ENCODE measurements at places on chromosomes 5 and 9. TPM values are rescaled to one million over a fixed set of nuclear protein-coding genes. Genes with fewer than 3 reads are reported as not detected.

The ANKDD1B gene
- 0.84 TPM for total RNA-seq

The CEP72 gene
- total RNA-seq: 25.6 TPM

The CDH12 gene
- not detected for total RNA-seq

The SLC6A3 gene
- not detected for total RNA-seq

The TESK1 gene
- 26.6 TPM for total RNA-seq

The PCDHB14 gene
- 0.27 TPM for total RNA-seq

The SOX30 gene
- total RNA-seq: 0.27 TPM

The MTX3 gene
- 34.9 TPM for total RNA-seq

The NCS1 gene
- total RNA-seq: 68.7 TPM

The LOX gene
- 0.12 TPM for total RNA-seq

The ANKH gene
- 65.2 TPM for total RNA-seq

The UBLCP1 gene
- total RNA-seq: 32.9 TPM

The CDH9 gene
- total RNA-seq: not detected

The SMIM33 gene
- not detected for total RNA-seq

GRCh38 chr5:129511291-129511690 is 51.2 kb downstream of the ADAMTS19 start:
- DNase-seq: no peak

DNA sequence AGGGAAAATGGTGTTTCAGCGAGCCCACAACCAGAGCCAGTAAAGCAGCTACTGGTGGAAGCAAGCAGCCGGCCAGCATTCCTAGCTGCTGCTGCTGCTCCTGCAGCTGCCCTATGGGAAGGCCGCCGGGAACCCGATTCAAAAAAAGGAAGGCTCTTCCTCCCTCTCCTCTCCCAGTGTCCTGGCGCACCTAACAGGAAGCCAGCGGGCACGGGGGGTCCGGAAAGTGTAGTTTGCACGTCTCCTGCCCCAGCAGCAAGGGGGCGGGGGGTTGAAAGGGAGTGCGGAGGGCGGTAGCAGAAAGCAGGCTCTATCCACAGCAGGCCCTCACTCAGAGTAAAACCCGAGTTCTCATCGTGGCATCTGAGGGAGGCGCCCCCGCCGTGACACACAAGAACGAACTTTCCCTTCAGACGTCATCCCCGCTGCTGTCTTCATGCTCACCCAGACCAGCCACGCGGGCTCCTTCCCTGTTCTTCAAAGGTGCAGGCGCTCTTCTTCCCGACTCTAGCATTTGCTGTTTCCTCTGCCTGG is 16.5 kb downstream of the GRXCR2 start:
- DNase-seq: no peak

DNA sequence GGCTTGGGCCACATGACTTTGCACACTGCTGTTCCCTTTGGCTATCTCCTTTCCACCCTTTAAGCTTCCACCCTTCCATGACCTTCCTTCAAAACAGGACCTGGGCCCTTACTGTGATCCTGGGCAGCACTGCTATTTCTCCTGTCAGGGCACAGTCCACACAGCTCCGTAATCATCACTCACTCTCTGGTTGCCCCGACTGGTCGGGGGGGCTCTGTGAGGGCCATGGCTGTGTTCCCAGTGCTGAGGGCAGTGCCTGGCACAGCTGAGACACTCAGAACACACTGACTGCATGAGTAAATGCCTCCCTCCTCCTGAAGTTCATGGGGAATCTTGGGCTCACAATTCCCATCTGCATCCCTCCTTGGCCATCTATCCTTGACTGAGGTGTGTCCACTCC is 12.2 kb downstream of the TRAF1 start:
- DNase-seq: no peak

DNA sequence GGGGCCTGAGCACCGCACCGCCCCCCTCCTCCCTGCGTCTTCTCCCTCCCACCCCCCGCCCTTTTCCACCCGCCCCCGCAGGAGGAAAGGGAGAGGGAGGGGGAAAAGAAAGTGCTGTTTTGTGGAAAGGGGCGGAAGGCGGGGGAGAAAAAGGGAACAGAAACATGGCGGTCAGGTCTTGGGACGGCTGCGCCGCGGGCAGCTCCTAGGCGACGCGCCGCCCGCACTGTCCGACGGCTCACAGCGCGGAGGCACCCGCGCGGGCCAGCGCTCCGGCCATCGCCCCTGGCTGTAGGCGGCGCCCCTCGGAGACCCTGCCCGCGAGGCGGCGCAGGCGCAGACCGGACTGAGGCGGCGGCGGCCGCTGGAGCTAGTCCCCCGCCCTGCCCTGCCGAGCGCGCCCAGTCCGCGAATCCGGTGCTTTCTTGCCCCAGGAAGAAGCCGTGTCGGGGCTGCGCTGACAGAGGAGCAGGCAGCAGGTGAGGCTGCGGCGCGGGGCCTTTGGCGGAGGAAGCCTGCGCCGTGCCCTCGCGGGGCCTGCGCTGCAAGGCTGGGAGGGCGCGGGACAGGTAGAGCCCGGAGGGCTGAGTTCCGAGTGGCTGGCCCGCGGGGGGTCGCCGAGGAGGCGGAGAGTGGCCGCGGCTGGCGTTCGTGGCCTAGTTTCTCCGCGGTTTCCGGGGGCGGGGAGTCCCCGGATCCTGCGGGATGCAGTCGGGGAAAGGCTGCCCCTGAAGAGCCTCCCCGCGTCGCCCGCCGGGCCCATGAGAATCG is at the start of gene DENND4C:
TSS of gene DENND4C (plus strand) at position 339 of the 771 bp plus-strand sequence. CDS start 45,482 bp downstream, outside the sequence.
- peak; percentile 72 for DNase-seq

DNA sequence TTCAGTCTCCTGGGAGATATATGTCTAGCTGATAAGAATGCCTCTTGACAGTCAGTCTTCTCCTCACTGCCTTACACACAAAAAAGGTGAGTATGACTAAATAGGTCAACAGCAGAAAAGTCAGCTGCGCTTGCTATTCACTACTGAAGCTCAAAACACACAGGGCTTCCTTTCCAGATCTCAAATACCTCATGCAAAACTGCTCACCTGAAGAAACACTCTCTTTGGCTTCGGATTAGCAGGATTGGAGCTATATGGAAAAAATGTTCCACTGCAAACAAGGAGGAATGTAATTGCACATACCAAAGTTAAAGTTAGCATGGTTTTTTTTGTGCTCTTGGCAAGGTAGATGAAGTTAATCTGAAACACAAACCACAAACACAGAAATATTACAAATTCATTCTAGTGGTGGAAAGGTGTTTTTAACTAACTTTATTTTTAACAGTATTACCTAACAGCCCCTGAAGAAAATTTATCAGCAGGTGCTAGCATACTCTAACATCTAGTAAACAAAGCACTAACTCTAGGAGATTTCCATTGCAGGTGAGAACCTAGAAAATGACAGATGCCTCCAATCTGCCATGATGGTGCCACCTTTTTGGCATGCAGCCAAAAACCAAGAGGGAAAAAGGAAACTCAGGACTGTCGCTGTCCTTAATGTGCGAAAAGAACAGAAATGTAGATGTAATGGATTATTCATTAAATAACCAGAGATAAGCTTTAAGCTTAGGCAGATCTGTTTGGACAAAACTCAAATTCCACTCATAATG is 31.8 kb downstream of the ERMP1 start:
- DNase-seq: no peak

GRCh38 chr5:173665326-173665725 is 48.9 kb upstream of the BOD1 start:
- no peak for DNase-seq

DNA sequence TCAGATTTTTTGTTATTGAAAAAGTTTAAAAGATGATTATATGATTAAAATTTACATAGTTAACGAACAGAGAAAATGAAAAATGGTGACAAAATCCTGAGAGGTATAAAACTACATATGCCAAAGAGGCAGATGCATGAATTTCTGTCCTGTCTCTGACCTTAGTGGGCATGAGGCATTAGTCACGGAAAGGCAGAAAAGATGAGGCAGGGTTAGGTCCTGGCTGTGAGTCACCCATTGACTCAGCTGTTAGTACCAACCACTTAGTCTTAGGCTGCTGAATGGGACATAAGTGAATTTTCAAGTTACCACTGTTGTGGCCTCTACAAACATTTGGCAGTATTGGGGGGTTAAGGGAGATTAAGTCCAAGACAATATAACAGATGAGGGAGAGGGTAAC is 33.1 kb downstream of the RASA1 start:
- peak; percentile 81 for DNase-seq

GRCh38 chr5:167453246-167454030 is 838.0 kb upstream of the WWC1 start:
- DNase-seq: no peak

GRCh38 chr9:133055788-133056420 is 5.9 kb upstream of the CEL start:
- no peak for DNase-seq

- no peak for DNase-seq
Measured at GRCh38 chr5:178496642-178497041, 93.6 kb downstream of the COL23A1 start.

GRCh38 chr9:116467740-116468351 is 219.3 kb upstream of the TRIM32 start:
- DNase-seq: no peak

DNA sequence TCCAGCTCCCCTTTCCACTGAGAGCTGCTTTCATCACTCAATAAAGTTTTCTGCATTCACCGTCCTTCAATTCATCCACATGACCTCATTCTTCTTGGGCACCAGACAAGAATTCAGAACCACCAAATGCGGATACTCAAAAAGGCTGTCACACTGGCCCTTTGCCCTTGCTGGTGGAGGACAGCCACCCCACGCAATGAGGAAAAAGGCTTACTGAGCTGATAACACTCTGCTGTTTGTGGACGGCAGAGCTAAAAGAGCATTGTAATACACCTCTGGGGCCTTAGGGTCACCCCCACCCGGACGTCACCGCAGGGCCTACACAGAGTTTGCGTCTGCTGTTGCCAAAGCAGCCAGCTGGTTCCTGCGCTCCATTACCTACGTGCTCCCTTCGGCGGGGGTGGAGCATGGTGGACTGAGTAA is 51.2 kb upstream of the ZNF608 start:
- no peak for DNase-seq

DNA sequence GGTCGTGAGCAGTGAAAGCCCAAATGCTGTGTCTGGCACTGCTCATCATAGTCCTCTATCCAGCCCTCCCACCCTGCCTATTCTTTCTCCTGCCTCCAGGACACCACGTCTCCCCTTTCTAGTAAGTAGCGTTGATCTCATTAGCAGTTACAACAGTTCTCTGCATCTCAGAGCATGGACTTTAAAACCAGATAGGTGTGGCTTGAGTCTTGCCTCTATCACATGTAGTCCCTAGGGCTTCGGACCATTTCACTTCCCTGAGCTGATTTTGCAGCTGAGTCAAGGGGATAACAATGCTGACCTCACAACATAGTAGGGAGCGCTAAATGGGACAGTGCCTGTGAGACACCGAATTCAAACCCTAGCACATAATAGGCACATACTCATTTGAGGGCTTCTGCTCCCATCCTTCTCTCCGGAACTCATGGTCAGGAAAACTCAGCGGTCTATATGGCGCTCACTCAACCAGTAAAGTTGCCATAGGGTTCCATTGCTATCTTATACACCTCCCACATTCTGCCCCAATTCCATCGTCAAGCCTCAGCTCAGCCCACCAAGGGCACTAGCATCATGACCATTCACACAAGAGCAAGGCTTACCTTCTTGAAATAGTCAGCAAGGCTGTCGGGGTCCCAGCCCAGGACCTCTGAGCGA is 515 bp downstream of the LCP2 start:
- DNase-seq: no peak

DNA sequence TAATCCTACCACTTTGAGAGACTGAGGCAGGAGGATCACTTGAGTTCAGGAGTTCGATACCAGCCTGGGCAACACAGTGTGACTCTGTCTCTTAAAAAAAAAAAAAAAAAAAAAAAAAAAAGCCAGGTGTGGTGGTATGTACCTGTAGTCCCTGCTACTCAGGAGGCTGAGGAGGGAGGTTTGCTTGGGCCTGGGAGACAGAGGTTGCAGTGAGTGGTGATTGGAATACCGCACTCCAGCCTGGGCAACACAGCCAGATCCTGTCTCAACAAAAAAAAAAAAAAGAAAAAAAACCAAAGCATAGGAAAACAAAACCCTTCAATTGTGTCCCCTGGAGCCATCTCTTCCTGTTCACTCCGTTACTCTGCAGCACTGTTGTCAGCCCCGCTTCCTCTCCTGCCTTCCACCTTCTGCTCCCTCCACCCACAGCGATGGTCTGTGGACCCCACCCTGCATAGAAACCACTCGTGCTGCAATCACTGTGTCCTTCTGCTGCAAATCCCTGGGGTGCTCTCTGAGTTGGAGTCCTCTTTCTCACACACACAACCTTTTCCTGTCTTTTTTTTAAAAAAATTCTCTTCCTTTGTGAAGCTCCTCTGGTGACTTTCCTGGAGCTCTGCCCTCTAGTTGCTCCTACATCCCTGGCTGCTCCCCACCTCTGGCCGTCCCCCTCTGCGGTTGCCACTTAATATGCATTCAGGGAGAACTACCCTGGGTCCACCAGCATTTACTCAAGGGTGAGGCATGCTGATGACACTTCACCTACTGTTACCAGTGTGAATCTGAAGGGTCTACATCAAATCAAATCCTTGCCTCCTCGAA is 22.2 kb downstream of the CCT5 start:
- no peak for DNase-seq

DNA sequence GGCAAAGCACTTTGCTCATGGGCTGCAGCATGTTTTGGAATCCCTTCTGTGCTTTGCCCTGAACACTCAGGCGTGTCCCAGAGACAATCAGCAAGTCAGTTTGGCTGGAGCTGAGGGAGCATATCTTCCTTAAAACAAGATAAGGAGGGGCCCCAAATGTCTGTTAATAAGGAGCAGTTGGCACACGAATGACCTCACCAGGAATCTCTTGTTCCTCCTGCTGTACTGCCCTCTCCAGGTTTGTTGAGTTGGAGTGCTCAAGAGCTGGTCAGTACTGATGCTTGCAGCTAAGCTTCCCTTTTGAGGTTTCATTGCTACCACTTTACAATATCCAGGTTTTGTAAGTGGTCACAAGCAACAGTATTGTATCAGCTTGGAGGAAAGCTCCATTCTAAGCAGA is 101.3 kb upstream of the EGFLAM start:
- DNase-seq: no peak

GRCh38 chr5:177968661-177969211 is 27.3 kb downstream of the PROP1 start:
- DNase-seq: no peak

GRCh38 chr5:60776343-60776742 is 67.7 kb downstream of the ELOVL7 start:
- DNase-seq: no peak

DNA sequence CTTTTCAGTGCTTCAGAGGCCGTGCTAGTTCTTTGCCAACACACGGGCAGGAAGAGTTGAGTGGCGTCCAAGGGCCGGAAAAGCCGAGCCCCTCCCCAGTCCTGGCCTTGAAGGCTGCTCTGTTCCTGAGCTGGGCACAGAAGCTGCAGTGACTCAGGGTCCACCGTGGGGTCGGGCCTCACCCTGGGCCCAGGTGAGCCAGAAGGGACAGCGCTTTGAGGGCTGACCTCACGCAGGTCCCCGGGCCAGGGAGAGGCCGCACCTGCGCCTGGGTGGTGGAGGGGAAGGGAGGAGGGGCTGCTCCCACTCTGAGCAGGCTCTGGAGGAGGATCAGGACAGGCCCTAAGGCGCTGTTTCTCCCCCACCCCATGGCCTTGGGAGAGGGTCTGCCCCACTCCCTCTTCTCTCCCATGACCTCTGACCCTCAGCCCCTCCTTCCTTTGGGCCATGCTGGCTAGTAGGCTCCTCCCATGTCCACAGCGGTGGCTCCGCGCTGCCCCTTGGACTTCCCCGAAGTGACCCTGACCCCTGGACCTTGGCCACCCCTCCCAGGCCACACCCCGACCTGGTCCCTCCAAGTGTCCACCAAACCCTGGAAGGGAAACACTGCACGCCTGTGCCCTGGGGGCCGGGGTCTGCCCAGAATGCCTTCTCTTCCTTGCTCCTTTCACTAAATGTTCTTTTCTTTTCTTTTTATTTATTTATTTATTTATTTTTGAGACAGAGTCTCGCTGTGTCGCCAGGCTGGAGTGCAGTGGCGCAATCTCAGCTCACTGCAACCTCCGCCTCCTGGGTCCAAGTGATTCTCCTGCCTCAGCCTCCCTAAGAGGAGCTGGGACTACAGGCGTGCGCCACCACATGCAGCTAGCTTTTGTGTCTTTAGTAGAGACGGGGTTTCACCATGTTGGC is 19.7 kb upstream of the SLC6A19 start:
- no peak for DNase-seq
